NB4 (cell line): ENCODE measurements at places on chromosomes 12 and 14.
A peak's percentile ranks its signal among the peaks of the same experiment; 100 is the strongest.

DNA sequence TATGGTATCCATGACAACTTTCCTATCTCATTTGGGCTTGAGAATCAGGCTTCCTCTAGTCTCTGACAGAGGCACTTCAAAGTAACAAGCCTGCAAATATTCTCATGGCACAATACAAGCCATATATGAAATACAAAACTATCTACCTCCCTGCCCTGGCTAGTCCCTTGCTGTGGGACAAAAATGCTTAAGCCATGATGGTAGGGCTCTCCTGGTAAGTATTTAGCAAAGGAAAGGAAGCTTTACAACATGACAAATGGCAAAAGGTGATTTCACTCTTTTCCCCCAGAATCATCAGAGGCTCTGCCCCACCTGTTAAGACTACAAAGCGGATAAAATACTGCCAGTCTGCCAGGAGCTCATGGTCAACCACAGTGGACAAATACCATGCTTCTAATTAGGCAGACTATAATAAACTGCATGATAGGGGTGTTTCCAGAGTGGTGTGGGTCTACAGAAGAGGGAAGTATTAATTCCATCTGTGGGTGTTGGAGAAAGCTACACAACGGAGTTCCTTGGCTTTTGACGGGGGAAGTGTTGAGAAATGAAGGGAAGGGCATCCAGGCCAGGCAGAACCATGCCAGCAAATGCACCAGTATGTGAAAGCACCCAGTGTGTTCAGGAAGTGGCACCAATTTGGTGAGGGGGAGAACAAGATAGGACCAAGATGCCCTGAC lies 92.9 kb downstream of the SPTSSA start:
- DNase-seq = peak; percentile 28

DNA sequence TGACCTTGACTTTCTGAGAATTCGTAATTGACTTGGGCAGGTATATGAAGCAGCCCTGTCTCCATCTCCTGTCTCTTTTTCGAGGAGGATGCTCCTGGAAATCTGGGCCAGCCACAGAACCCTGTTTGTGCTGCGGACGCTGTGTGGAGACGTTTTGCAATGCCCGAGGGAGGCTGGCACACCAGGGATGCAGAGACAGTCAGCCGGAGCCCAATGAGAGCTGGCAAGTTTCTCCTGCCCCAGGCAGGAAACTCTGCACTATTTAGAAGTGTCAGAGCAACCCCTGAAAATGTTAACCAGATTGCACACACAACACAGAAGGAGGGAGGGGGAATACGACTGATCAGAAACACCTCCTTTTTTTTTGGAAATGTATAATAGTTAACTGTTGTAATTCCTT lies 103.2 kb upstream of the DYRK2 start:
- DNase-seq = peak; percentile 7

GRCh38 chr12:26786865-26787514 lies 46.0 kb downstream of the ITPR2 start:
- DNase-seq = no peak

GRCh38 chr14:103802356-103802755 lies 45.0 kb downstream of the PPP1R13B start:
- no peak for DNase-seq

DNA sequence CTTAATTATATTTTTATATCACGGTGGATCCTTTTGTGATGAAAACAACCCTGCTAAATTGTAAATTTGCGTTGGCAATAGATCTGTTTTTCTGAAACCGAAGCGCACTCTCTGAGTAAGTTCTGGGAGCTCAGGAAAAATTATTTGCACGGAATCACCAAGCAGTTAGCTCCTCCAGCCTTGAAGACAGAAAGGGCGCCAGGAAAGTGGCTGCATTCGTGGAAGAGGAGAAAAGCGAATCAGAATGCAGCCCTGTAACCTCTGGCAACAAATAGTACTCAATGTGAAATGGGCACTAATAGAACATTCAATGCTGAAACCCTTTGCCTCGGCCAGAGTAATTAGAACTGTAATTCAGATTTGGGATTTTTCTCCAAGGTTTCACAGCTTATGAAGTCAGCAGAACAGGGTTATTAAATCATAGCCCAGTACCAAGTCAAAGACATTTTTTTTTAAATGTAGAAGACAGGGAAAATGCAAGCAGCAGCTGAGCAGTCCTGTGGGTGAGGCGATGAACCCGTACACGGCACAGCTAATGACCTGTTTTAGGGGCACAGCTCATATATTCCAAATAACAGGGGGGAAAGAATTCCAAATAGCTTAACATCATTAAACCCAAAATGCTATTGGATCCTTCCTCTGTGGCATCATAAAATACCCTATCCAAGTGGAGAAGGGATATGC lies 251.4 kb downstream of the EGLN3 start:
- DNase-seq = no peak

- DNase-seq = no peak
Measured at GRCh38 chr12:42343721-42344120, 17.8 kb downstream of the PPHLN1 start.

DNA sequence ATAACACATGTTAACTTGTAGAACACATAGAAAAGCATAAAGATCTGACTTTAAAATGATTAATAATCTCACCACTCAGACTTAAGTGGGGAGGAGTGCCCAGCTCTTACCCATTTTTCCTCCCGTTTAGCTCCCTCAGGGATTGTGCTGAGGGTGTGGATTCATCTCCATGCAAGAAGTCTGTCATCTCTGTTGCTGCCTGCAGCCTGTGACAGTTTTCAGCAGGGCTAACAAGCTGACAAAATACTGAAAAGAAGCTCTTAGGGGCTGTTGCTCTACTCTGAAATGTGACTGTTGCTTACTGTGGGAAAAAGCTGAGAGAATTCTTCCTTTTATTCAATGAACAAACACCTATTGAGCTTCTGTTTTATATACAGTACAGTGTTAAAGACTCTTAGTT lies 216.2 kb downstream of the CPNE8 start:
- DNase-seq = no peak

DNA sequence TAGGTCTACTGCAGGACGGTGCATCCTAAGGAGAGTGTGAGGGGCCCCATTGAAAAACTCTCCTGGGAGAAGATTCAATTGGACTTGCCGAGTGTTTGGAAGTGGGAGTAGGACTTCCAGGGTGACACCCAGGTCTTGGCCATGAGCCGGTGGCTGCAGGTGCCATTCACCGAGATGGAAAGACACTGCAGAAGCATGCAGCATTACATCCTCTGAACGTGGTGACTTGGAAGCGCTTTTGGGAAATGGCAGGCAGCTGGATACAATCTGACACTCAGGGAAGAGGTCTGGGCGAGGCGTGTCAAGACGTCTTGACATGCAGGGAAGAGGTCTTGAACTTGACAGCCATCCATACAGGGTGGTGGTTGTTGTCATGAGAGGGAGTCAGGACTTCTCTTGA lies 126.9 kb downstream of the PAPOLA start:
- DNase-seq = no peak

DNA sequence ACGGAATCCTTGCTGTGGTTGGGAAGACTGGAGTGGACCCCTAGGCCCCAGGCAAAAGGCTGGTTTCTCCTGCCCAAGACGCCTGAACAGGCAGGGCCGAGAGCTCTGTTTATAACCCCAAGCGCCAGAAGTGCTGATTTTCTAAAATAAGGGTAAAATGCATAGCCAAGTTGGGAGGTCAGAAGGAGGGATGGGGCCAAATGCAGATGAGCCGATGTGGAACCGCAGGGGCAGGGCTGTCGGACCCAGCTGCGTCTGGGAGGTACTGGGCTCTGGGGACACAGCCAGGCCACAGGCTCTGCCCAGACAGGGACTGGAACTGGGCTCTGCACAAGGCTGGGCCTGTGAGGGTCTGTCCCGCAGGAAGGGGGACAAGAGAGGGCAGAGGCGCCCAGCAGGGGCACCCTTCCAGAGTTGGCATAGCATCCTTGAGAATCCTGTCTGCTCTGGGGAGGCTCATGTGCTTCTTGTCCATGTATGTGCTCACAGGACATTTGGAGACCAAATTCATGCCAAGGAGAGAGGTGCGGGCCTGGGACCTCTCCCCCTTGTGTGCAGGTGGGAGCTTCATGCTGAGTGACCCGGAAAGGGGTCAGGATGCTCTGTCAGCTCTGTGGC lies 49.1 kb downstream of the JAG2 start:
- DNase-seq = no peak

- no peak for DNase-seq
Measured at GRCh38 chr12:39830852-39831520, 211.4 kb upstream of the ABCD2 start.

DNA sequence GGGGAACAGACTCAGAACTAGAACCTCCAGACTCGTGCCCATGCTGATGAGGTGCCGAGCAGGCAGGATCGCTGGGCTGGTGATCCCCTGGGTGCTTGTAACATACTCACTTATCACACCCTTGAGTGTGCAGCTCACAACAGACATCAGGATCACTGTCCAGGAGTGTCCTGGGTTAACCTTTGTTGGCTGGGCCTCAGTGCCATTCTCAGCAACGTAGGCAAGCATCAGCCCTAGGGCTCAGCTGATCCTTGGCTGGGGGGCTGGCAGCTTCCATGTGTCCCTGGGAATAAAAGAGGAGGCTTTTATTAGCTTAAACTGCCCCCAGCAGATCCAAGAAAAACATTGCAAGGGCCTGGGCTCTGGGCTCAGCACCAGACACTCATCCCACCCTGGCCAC lies 1.6 kb downstream of the TMEM229B start:
- no peak for DNase-seq

DNA sequence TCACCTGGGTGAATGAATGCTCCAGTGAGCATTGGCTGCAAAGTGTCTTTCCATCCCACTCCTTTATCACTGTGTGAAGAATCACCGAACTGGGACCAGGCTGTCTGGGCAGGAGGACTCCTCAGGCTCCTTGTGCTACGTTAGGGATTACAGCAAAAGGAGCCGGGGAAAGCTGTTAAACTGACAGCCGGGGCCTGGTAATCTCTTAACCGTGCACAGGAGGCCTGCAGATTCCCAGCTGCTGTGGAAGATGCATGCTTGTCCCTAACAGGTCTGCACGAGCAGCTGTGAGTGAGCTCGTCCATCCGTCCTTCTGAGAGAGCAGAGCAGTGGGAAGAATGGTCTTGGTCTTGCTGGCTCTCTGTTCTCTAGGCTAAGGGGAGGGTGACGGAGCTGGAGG lies 231.5 kb downstream of the AACS start:
- DNase-seq = no peak

- no peak for DNase-seq
Measured at GRCh38 chr14:101774006-101774795, 12.7 kb downstream of the PPP2R5C start.

DNA sequence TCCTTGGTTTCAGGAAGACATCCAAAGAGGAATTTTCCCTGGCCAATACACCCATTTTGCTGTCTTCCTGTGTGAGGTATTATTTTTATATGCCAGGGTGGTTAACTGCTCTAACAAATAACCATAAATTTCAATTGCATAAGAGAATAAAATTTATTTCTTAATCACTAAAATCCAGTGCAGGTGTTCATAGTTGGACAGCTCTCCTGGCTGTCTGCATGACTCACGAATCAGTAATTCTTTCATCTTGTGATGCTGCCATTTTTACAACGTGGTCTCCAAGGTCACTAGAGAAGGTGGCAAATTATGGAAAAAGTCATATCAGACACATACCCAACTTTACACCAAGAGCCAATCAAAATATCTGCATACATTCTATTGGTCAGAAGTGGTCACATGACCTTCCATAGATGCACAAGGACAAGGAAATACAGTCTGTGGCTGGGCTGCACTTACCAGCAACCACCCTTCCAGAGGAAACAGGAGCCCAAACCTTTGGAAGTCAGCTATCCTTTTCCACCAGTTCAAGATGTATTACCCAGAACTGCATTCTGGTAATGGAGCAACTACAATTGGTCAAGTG lies 193.5 kb upstream of the PLEKHG7 start:
- no peak for DNase-seq

DNA sequence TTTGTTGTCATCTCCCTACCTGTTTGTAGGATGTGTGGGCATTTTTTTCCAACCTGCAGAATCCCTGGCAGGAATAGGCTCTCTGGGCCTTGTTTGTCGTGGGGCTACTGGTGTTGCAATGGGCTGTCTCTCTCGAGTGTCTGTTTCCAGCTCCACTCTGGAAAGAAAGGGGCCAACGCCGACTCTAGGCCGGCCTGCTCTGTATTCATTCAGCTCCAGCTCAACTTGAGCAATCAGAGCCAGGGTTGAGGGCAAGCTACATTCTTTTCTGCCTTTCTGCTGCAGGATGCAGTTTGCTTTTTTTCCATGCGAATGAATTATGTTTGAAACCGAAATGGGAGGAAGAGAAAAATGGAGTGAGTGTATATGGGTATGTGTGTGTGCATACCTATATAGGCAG lies 2.3 kb downstream of the JDP2 start:
- DNase-seq = peak; percentile 29

GRCh38 chr12:25725470-25725869 lies 172.4 kb upstream of the LMNTD1 start:
- DNase-seq = no peak

GRCh38 chr12:124566161-124566996 lies 1.0 kb downstream of the NCOR2 start:
- peak; percentile 84 for DNase-seq
